Ovary (tissue), 10 donors: ENCODE measurements at places on chromosomes 6 and 20.

- no peak for DNase-seq
Observed at GRCh38 chr6:6556738-6557503, 31.6 kb upstream of the LY86 start.

DNA sequence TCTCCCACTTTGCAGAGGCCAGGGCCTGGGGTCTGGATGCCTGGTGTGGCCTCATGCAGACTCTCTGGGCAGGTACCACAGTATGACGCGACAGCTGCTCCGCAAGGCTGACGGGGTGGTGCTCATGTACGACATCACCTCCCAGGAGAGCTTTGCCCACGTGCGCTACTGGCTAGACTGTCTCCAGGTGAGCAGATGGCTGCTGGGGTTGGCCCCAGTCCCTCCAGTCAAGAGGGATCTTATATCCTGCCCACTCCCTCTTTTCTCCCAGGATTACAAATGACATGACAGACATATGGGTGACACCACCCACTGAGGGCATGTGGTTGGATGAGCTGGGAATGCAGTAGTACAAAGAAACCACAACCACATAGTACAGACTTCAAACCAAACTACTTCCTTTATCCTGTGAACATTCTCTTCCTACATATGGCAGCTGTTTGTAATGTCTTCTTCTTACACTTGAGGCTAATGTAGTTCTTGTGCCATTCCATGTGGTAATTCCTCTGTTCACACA, 29.9 kb downstream of the RAB44 start:
- DNase-seq, result no peak

GRCh38 chr6:43933148-43933885, 163.3 kb downstream of the VEGFA start:
- no peak for DNase-seq

DNA sequence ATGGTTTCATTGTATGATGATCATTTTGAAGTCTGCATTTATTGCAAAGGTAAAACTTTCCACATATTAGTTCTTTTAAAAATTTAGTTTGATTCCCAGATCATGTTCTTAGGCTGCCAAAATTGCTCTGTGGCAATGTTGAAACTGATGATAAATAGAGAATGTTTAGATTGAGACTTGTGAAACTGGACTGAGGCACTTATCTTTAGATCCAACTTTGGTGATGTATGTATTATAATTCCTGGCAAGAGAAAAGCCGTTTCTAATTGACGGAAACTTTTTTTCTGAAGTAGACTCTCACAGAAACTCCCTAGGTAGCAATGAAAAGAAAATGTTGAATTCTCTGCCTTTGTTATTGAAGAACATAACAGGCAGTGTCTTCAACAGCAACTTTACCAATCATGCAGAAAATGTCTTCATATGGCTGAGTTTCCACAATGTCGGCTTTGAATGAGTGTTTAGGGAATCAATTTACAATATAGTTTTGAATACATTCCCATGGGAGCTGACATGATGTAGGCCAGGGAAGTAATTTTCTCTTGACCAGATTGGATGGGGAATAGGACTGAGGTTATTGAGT, 456.2 kb downstream of the CD109 start:
- no peak for DNase-seq

DNA sequence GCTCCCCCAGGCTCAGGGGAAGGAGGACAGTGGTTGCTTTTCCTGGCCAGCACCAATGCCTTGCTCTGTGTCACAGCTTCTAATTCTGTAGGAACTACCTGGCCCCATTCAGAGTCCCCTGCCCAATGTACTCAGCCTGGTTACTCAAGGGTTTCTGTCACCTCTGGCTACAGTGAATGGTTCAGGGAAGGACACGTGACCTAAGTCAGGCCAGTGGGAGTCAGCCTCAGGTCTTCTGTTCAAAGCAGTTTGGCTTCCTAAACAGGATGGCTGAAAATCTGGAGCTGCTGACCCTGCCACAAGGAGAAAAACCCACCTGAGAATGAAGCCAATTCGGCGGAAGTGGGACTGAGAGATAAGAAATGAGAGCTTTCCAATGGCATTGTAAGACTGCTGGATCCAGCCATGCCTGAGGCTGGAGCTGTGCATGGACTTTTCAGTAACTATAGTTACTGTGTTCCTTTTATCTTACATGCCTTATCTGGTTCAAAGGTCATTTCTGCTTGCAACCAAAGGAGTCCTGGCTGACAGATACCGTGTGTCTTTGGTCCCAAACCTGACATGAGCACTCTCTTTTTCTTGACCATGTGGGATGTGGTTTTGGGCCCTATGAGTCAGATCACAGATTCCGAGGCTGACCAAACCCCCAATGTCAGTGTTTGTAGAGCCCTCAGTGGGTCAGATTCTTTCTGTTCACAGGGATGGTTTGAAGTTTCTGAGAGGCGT, 104.3 kb downstream of the SULF2 start:
- no peak for DNase-seq

GRCh38 chr6:1770435-1770843, 160.7 kb downstream of the FOXC1 start:
- DNase-seq, result no peak

DNA sequence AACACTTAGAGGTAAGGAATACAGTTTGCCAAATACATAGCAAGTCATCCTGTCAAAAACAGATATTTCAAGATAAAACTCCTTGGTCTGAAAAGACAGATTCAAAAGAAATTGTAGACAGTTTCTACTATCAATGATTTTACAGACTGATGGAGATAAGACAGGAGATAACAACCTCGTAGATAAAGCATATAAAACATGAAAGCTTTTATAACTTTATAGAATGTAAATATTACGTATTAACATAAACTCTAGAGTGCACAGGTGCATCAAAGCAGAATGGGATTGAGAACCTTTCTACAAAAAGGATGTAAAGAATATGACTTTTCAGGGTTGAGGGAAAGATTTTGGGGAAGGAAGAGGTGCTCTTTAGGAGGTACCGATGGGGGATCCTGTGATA, 158.0 kb upstream of the CENPW start:
- DNase-seq, result no peak

DNA sequence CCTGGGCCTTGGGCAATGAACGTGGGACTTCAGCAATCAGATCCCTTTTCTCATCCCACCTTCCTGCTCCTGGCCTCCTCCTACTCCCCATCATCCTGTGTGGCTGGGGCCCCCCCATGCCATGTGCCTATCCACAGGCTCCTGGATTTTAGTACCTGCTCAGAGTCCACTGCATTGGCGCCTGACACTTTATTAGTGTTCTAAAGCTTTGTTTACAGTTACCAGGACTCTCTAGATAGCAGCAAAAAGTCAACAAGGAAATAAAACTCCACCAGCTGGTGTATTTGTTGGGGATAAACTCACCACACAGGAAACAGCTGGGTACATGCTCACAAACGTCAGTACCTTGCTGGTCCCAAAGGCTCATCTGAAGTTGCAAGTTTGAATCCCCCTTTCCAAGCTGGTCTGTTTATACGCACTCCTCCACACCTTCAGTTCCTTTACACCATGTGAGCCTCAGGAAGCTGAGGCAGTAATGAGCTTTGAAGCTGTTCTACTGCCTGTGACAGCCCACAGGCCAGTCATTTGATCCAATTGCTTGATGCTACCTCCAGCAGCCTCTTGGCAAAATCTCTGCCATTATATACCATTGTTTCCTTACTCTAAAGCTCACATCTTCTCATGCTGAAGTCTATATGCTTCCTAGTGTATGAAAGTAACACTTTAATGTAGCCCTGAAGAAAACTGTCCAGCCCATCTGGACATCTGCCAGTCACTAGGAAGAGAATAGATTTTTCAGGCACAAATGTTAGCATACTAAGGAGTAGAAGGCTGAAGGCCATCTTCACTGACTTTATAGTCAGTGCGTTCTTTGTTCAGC, 76.6 kb downstream of the ANKEF1 start:
- DNase-seq, result no peak
